ENCODE measurements at places on chromosomes 5 and 9. TPM values are rescaled to one million over a fixed set of nuclear protein-coding genes. Genes with fewer than 3 reads are reported as not detected.

DNA sequence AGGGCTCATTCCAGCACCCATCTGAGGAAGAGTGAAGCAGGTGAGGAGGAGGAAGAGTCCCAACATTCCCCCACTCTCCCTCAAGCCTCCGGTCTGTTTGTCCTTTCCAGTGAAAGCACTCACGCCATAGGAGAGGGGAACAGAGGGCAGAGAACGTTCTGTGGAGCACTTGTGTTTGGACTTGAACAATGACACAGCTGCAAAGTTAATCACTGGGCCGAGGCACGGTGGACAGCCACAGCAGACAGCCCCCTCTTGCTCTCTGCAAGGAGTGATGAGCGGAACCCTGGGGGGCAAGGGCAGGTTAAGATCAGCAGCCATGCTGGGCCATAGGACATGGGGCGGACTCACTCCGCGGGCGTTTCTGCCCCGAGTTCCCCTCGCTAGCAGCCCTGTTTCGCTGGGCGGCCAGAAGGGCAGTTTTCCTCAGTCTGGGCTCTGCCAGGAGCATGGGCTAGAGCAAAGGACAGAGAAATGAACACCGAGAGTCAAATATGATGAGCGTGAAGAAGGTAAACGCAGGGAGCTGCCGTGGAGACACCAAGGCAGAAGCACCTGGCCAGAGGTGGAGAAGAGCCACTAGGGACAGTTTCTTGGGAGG, 185.7 kb downstream of the GAPVD1 start:
- H3K36me3 ChIP-seq, result peaks cover 8% of the 10 kb centered on the region
- no peaks in the 10 kb centered on the region for H3K4me1 ChIP-seq
- no peak overlapping the region for H3K27ac ChIP-seq
- DNase-seq, result no peak
- H3K27me3 ChIP-seq, result no peaks in the 10 kb centered on the region

DNA sequence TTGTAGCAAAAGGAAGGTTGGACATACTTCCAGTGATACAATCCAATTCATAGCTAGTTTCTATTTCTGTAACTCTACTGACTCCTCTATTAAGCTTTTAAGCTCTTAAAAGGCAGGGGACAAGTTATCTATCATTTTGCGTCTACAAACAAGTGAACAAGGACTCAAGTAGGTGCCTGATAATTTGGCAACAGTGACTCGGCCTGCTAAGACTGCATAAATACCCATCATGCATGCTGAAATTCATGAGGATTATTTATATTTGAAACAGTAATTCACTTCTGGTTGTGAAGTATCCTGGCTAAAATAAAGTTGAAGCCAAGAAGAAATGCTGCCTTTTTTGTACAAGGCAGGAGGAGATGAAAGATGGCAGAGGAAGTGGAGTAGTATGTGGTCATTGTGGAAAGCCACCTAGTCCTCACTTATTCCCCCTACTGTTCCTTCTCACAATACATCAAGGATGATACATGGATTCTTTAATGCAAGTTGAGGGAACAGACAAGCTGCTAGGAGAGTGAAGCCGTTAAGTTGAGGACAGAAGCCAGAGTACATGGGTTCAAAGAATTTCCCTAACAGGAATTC, 74.0 kb downstream of the MRPS27 start:
- no peak overlapping the region for H3K4me3 ChIP-seq
- no peak for DNase-seq
- no peaks in the 10 kb centered on the region for H3K27me3 ChIP-seq
- peaks cover 18% of the 10 kb centered on the region for H3K36me3 ChIP-seq

Gene ECM2
- total RNA-seq, result not detected

GRCh38 chr5:168382421-168382820, 91.0 kb downstream of the WWC1 start:
- no peak overlapping the region for H3K27ac ChIP-seq
- no peak for DNase-seq
- peaks cover 11% of the 10 kb centered on the region for H3K36me3 ChIP-seq
- no peak overlapping the region for H3K4me3 ChIP-seq
- no peaks in the 10 kb centered on the region for H3K27me3 ChIP-seq

DNA sequence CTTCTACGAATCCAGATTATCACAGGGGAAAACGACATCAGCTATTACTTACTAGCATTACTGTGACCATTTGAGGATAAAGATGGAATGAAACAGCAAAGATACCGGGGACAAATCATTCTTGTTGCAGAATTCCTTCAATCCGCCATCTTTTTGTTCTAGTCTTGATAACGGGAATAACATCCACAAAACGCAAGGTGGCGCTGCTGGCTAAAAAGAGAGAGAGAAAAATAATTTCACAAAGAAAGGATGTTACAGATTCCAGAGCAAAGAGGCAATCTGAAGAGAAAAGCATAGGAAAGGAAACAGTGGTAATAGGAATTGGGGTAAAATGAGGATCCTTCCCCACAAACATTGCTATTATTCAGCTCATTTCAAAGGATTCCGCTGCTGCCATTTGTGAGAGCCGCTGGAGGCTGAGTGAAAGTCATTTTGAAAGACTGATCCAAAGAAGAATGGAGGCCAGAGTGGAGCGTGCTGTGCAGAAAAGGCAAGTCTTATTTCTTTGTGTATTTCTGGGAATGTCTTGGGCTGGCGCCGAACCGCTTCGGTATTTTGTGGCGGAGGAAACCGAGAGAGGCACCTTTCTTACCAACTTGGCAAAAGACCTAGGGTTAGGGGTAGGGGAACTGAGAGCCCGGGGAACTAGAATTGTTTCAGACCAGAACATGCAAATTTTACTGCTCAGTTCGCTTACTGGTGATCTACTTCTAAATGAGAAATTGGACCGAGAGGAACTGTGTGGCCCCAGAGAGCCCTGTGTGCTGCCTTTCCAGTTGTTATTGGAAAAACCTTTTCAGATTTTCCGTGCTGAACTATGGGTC, at the start of gene PCDHB7:
Gene PCDHB7, plus strand, starts transcription at position 264 of the 824 bp plus-strand sequence. Its CDS starts 192 bp downstream, at position 456.
- H3K4me1 ChIP-seq, result no peaks in the 10 kb centered on the region
- no peak within 1 kb of the TSS for H3K27ac ChIP-seq
- peaks cover 41% of the 10 kb centered on the region for H3K27me3 ChIP-seq
- no peak within 1 kb of the TSS for H3K4me3 ChIP-seq
- peaks cover 5% of the 10 kb centered on the region for H3K36me3 ChIP-seq
- peak; percentile 58 for DNase-seq

- peaks cover 23% of the 10 kb centered on the region for H3K27me3 ChIP-seq
- DNase-seq, result no peak
- no peaks in the 10 kb centered on the region for H3K36me3 ChIP-seq
- H3K27ac ChIP-seq, result no peak overlapping the region
- H3K4me3 ChIP-seq, result no peak overlapping the region
Observed at GRCh38 chr5:14204785-14205321, 61.7 kb downstream of the TRIO start.

- DNase-seq, result no peak
- no peaks in the 10 kb centered on the region for H3K36me3 ChIP-seq
- no peak overlapping the region for H3K4me3 ChIP-seq
- H3K4me1 ChIP-seq, result peaks cover under 1% of the 10 kb centered on the region
- no peak overlapping the region for H3K27ac ChIP-seq
- peaks cover 22% of the 10 kb centered on the region for H3K27me3 ChIP-seq
Observed at GRCh38 chr9:76610011-76610352, 151.0 kb downstream of the GCNT1 start.

Gene CKMT2
- total RNA-seq, result not detected

- no peak overlapping the region for H3K27ac ChIP-seq
- H3K36me3 ChIP-seq, result peaks cover 2% of the 10 kb centered on the region
- no peaks in the 10 kb centered on the region for H3K27me3 ChIP-seq
Observed at GRCh38 chr5:165504674-165505073, 1999.3 kb downstream of the MAT2B start.

GRCh38 chr9:89922099-89922498, 317.3 kb downstream of the GADD45G start:
- peaks cover 24% of the 10 kb centered on the region for H3K4me1 ChIP-seq
- no peak for DNase-seq
- no peak overlapping the region for H3K4me3 ChIP-seq
- H3K27ac ChIP-seq, result no peak overlapping the region

DNA sequence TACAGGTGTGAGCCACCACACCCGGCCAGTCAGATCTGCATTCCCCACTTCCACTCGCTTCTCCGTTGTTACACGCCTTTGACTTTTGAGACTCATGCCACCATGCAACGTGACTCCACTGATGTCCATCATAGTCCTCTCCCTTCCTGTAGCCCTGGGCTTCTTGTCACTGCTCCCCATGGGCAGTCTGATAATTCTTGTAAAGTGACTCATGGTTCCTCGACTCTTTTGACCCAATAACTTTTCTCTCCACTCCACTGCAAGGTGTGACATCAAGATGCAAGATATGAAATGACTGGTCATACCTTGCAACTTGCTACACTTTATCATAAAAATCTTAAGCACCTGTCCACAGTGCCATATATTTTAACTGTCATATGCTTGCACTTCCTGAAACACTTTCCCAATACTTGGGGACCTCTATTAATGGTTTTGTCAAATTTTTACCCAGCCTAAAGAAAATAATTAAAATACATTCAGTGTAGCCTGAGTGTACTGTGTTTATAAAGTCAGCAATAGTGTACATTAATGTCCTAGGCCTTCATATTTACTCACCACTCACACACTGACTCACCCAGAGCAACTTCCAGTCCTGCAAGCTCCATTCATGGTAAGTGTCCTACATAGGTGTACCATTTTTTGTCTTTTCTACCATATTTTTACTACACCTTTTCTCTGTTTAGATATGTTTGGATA, 18.6 kb upstream of the ANKRD18A start:
- H3K36me3 ChIP-seq, result no peaks in the 10 kb centered on the region
- H3K27ac ChIP-seq, result no peak overlapping the region
- no peak for DNase-seq
- H3K27me3 ChIP-seq, result peaks cover 11% of the 10 kb centered on the region

Gene CD274
- 14.2 TPM for total RNA-seq

Gene SPINK6
- total RNA-seq, result not detected

DNA sequence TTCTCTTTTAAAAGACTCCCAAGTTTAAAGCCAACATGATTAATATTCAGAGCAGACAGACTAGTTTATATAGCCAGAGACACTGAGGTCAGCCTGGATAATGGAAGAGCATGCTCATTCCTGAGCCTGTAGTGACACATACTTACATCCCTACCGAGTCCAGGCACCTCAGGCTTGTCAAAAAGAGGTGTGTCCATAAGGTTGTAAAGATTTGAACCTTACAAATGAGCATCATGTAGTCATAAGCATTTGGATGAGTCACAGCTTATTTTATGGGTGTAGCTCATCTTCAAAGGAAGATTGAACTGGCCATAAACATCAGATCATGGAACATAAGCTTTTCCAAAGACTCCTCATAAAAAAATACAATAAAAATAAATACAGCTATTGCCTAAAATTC, 333.5 kb downstream of the EFNA5 start:
- no peaks in the 10 kb centered on the region for H3K36me3 ChIP-seq
- H3K4me1 ChIP-seq, result no peaks in the 10 kb centered on the region
- no peak overlapping the region for H3K27ac ChIP-seq
- H3K27me3 ChIP-seq, result no peaks in the 10 kb centered on the region
- DNase-seq, result no peak

Gene GPR21
- 0.32 TPM for total RNA-seq

GRCh38 chr5:139301808-139302499, 8.4 kb downstream of the MATR3 start:
- no peak overlapping the region for H3K4me3 ChIP-seq
- peak overlapping the region; percentile 76 for H3K27ac ChIP-seq
- H3K4me1 ChIP-seq, result peaks cover 89% of the 10 kb centered on the region
- H3K27me3 ChIP-seq, result no peaks in the 10 kb centered on the region
- DNase-seq, result no peak

GRCh38 chr9:123453076-123453667, 97.2 kb downstream of the CRB2 start:
- no peaks in the 10 kb centered on the region for H3K4me1 ChIP-seq
- no peaks in the 10 kb centered on the region for H3K27me3 ChIP-seq
- no peak overlapping the region for H3K4me3 ChIP-seq

DNA sequence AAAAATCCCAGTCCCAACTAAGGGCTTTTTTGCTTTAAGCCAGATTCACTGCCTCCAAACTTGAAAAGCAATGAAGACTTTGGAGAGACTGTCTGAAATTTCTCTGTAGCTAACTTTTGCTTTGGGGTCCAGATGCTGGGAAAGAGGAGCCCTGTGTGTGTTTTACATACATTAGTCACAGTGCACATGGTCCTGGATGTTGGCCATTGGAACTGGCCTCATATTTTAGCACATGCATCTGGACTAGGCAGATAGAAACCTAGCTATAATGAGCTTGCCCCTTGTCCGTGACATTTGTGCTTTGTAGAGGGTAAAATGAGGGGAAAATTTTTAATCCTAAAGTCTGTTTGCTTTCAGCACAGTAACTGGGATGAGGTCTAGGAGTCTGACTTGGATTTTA, 421.7 kb downstream of the CDK5RAP2 start:
- no peak overlapping the region for H3K4me3 ChIP-seq
- DNase-seq, result no peak
- no peaks in the 10 kb centered on the region for H3K27me3 ChIP-seq
- no peaks in the 10 kb centered on the region for H3K4me1 ChIP-seq
- H3K36me3 ChIP-seq, result no peaks in the 10 kb centered on the region
- H3K27ac ChIP-seq, result no peak overlapping the region

DNA sequence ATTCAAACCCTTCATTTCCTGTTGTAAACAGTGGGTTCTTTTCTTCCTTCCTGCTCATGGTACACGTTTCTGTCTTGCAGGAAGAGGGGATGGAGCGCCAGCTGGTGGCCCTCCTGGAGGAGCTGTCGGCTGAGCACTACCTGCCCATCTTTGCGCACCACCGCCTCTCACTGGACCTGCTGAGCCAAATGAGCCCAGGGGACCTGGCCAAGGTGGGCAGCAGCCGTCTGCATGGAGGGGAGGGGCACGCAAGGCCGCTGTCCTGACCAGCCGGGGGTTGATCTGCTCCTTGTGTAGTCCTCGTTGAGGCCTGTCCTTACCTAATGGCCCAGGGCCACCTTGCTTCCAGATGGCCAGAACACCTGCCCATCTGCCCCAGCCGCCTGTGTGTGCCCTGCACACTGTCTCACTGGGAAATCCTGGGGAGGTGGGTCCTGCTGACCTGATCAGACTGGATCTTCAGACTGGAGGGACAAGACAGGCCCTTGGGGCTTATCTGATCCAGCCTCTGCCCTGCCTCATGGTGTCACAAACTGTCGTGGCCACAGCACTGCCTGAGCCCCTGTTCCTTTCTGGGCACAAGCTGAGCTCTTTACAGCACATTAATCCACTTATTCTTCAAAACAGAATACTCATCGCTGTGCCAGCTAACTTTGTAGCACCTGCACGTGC, 44.7 kb downstream of the LRSAM1 start:
- H3K27me3 ChIP-seq, result no peaks in the 10 kb centered on the region
- no peak overlapping the region for H3K4me3 ChIP-seq
- H3K4me1 ChIP-seq, result no peaks in the 10 kb centered on the region
- no peak overlapping the region for H3K27ac ChIP-seq
- H3K36me3 ChIP-seq, result no peaks in the 10 kb centered on the region

Measured in activated naive CD4-positive, alpha-beta T cell treated with anti-CD3 and anti-CD28 coated beads for 36 hours (primary cell).